ENCODE measurements at places on chromosomes 4 and X.

DNA sequence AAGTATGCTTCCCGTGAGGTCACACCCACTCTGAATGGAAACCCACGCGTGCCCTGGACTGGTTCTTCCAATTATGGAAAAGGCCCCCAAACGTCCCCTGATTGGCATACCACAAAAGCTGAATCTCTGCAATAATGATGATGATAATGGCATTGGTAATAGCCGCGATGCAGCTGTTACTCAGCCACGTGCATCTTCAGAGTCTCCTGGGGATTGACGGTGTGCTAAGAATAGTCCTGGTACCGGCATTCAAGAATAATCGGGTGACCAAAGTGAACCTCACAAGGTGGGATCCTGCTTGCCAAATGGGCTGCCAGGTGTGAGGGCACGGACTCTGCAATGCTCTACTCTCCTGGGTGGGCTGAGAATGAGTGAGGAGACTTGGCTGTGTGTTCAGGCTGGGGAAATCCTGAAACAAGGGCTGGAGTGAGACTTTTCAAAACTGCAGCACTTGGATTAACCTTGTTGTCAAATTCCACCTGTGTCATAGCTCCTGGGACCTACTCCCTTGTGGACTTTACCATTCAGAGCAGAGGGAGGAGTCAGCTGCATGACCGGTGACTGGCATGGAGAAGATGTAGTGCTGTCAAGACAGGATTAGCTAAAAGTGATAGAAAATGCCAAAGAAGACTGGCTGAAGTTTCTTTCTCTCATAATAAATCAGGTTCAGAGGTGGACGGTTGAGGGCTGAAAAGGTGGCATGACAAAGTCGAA, 615.4 kb downstream of the MID1IP1 start:
- no peak for DNase-seq

- DNase-seq: no peak
Observed at GRCh38 chr4:80713409-80713808, 317.1 kb upstream of the BMP3 start.

DNA sequence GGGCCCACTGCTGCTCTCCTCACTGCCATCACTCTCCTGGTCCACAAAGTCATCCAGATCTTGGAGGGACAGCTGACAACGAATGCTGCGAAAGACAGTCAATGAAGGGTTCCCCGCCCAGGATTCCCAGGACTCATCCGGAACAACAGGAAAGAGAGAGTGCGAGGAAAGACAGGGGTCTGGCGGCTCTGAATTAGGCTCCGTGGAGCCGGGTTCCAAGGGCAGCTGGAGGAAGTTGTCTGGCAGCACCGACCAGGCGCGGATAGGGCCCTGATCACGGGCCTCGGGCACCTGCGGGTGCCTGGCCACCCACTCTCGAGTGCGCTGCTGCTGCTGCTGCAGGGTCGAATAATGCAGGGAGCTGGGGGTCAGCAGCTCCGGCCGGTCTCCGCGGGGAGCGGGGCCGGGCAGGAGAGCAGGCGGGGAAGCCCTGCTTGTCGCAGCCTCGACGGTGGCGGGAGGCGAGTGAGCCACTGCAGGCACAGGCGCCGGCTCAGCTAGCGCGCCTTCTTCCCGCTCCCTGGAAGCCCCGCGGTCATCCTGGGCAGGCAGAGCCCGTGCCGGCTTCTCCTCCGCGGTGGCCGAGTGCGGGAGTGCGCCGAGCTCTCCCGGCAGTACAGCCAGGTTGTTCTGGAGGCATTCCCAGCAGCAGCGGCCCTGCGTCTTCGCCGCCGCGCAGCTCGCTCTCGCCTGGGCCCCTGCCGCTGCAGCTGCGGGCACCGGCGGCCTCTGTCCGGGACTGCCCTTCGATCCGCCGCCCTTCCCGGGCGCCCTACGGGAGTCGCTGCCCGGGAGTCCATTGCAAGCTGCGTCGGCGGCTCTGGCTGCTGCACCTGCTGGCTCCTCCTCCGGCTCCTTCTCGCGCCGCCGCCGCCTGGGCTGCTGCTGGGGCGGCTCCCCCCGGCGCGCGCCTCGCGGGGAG, 1.1 kb downstream of the SOWAHB start:
- DNase-seq: peak; percentile 78

- no peak for DNase-seq
Observed at GRCh38 chrX:33808636-33809035, 323.5 kb downstream of the FAM47A start.

GRCh38 chr4:115418635-115419396, 305.4 kb upstream of the NDST4 start:
- DNase-seq: no peak

DNA sequence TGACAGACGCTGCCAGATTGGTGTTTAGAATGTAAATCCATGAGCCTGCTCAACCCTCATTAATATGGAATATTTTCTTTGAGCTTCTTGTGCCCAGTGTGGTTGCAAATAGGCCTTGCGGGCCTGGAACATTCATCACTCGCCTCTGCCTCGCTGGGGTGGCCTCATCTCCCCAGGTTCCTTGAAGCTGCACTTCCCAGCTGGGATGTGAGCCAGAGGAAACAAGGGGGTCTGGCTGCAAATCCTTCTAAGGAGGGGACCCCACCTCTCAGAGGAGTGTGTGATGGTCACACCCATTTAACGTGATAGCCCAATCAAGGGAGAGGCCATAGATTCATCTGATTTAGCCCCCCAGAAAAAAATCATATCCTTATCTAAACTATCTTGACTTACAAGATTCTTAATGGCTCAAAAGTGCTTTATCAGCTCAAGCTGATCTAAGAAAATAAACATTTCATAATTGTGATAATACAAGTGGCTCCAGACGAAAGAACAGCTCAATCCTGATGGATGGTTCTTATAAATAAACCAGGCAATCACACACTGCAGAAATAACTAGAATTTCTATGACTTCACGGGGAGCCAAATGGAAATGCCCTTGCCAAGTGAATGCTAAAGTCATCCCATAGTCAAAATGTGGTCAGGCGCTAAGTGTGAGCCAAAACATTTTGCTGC, 189.9 kb downstream of the PTTG2 start:
- no peak for DNase-seq

GRCh38 chrX:31166416-31166815, 94.6 kb upstream of the FTHL17 start:
- DNase-seq: no peak

DNA sequence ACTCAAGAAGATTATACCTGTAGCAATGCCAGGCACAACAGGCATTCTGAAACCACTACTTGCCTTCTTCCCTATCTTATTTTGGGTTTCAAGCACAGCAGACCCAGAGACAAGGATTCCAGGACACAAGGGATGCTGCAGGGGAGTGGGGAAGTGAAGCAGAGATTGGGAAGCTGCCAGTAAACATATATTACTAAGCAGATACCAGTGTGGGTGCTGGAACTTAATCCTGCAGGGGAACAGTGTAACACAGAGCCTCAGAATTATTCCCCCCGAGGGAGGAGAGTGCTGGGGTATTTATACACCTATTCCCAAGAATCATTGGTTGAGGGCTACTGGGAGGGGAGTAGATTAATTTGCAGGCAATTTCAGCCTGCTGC, 33.3 kb upstream of the MAML3 start:
- no peak for DNase-seq

DNA sequence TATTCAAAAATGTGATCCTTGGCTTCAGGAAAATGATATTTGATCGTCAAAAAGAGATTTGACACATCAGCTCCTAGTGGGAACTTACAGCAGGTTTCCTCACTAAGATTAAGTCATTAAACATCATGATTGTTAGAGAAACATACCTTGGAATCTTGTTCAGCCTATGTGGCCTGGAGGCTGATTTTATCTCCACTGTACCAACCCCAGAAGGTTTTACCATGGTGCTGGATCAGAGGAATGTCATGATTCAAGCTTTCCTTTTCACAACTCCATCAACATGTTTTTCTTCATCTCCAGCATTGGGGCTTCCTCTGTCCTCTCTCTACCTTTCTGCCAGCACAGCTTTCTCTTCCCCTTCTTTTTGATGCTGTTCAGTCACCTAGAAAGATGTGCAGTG, 68.4 kb upstream of the MID1IP1 start:
- DNase-seq: no peak

- DNase-seq: peak; percentile 9
Observed at GRCh38 chrX:69189576-69190371, 24.5 kb upstream of the PJA1 start.

- peak; percentile 33 for DNase-seq
Observed at GRCh38 chr4:8709729-8710360, 117.3 kb downstream of the CPZ start.

- DNase-seq: no peak
Observed at GRCh38 chr4:151039733-151040132, 24.6 kb upstream of the LRBA start.

- DNase-seq: peak; percentile 55
Observed at GRCh38 chr4:99815597-99816011, 1.0 kb upstream of the DAPP1 start.

DNA sequence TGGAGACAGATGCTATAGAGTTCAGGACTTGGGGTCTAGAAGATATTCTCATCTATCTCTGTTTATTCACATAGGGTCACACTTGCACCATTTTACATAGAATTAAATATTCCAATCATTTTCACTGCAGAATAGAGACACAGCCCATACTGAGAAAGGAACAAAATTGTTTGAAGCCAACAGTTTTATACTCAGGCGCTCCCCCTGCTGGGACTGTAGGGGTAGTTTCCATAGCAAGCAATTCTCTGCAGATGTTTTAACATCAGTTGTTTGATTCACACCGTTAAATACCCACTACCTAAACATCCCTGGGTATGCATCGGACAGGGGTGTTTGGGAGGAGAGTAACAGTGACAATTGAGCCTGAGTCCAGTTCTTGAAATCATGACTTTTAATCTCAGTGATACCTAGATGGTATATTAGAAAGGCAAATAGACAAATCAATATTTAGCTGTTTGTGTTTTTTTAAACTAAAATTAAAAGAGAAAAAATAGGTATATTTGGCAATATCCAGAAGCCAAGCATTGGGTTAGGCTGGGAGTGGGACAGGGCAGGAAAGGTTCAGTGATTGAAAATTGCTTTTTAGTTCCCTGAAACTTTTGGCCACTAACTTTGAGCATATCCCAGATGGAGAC, 33.8 kb downstream of the LONRF3 start:
- peak; percentile 45 for DNase-seq

- DNase-seq: no peak
Observed at GRCh38 chr4:182019148-182019652, 224.0 kb upstream of the TENM3 start.

- no peak for DNase-seq
Observed at GRCh38 chr4:32661229-32661628, 1941.1 kb downstream of the PCDH7 start.

DNA sequence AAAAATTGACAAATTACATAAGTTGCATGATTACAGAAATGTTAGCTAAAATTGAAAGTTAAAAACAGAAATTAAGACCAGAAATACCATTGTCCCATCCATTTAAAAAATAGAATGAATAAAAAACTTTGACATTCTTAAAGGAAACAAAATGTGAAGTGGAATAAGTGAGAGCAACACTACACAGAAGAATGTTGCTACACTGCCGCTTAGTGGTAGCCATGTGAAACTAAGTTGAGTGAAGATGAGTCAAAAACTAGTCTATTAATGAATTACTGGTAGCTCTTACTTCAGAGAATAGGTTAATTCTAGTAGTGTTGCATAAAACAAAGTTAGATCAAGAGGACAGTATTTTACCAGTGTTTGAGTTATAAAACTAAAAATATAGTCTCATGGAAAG, 571.0 kb upstream of the KLHL4 start:
- DNase-seq: peak; percentile 1

- DNase-seq: no peak
Observed at GRCh38 chr4:180483036-180483435, 1760.2 kb upstream of the TENM3 start.

- no peak for DNase-seq
Observed at GRCh38 chr4:5753766-5754528, 42.9 kb downstream of the EVC start.

DNA sequence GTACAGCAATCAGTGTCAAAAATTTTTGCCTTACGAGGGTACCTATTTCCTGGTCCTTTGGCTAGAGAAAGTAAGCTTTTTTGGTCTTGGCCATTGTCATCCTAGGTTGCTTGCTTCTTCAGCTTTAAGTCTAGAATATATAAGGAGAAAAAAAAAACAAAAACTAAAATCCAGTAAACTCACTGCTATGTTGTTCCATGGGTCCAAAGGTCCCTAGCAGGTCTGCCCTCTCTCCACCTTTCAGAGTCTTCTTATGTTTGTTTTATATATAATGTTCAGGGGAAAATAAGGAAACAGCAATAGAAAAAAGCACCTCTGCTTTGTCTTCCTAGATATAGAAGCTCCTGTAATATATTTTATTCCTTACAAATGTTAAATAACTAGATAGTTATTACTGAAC, 18.1 kb upstream of the BMP2K start:
- DNase-seq: no peak

- DNase-seq: no peak
Observed at GRCh38 chr4:94698187-94698586, 59.6 kb upstream of the BMPR1B start.

DNA sequence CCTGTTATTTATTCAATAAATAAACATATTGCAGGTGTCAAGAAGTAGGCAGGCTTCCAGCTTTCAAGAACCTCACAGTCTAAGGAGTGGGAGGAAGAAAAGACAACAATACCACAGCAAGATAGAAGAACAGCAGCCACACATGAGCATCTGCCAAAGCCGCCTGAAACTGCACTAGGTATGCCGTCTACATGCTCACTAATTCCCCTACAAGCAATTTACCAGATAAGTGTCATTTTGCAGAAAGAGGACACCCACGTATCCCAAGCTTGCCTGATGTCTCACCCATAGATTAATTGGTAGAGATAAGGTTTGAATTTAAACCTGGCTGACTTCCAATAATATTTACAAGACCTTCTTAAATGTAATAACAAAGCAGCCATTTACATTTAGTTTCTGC, 439.4 kb upstream of the CPEB2 start:
- DNase-seq: no peak

DNA sequence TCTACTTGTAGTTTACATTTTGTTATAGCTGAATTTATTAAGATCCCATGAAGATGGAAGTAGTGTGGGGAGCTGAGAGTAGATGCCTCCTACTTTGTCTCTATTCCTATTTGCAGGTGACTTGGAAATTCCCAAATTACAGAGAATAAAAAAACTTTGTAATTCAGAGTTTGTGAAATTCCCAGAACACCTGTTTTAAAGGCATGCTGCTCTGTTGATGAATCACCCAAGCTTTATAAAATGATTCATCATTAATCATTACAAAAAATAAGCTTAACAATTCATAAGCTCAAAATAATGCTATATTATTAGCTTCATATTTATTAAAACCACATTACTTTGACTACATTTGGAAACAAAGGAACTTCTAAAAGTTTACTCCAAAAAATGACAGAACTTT, 856.3 kb downstream of the RPA4 start:
- DNase-seq: no peak

DNA sequence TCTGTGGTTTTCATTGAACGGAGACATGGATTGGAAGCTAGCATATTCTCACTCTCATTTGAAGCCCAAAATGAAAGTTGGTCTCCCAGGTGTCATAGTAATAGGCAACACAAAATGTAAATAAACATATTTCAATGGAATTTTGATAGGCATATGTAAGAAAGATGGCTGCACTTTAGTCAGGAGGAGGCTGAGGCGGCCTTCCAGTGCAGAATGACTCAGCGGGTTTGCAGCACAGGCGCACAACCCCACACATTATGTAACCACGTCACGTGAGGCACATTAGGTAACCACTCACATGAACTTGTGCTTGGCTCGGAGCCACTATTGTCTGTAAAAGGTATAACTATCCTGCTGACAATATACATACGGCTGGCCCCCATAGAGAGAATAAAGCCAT, 381.7 kb downstream of the GPAT3 start:
- DNase-seq: no peak
